ENCODE measurements at places on chromosomes 3 and 15.

GRCh38 chr15:29124581-29125381 is 144.8 kb downstream of the NSMCE3 start:
- peak; percentile 42 for DNase-seq

DNA sequence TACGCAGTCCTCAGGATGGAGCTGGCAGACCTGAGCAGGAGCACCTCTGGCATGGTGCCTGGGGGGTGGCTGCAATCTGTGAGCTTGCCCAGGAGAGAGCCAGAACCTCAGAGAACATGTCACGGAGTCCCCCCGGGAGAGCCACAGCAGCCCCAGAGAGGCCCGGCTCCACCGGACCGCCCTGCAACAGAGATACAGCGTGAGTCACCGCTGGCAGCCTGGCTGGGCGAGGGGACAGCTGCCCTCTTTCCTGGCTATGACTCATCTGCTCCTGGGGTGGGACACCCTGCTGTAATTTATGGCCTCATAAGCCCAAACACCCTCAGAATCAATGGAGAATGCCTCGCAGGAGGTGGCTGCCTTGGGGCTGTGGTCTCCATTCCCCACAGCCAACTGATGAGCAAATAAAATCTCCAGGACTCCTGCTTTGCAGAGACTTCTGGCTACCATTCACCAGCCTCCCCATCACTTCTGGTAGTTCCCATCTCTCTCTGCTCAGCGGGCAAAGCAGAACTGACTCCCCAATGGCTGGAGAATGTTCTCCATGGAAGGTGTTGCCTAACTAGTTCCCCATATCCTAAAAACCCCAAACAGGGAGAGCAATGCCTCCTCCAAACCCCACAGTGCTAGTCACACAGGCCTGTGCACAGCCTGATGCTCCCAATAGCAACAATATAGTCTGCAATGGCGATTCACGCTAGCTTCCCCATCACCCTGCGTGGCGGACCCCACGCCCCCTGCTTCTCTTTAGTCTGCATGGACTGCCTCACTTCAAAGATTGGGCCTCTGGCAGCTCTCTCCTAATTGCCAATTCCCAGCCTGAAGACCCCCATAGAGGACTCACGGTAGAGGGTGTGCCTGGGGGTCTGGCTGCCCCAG is 21.6 kb downstream of the ACSBG1 start:
- peak; percentile 89 for DNase-seq

DNA sequence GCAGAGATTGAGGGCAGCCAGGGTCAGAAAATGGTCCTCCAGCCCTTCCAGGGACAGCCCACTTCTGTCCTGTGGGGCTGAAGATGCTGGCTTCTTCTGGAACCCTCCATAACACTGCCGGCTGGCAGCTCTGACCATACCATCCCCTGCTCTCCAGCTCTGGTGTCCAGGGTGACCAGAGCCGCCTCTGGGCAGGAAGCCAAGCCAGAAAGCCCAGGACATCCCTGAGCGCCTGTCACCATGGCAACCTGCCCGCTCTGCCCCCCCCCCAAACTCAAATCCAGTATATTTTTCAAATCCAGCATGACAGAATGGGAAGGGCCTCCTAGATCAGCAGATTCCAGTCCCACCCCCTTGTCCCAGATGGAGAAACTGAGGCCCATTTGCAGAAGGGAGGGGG is 420 bp upstream of the TMIE start:
- DNase-seq, result peak; percentile 56

GRCh38 chr3:48601622-48601994 is 6.5 kb upstream of the COL7A1 start:
- no peak for DNase-seq

DNA sequence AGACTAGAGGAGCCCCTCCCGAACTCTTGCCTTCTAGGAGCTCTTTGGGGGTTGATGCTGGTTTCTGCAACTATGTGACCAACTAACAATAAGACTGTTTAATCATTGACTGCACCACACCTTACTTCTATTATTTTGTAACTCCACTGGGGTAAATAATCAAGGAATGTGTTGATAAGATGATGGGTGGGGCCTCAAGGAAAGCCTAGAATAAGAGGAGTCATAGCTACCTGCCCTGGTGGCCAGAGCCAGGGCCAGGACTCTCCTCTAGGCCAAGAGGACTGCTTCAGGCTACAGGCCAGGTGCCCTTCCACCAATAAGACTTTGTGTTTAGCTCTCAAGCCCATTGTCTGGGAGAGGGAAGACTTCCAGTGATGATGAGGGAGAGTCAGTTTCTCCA is 41.2 kb upstream of the PIAS1 start:
- no peak for DNase-seq

DNA sequence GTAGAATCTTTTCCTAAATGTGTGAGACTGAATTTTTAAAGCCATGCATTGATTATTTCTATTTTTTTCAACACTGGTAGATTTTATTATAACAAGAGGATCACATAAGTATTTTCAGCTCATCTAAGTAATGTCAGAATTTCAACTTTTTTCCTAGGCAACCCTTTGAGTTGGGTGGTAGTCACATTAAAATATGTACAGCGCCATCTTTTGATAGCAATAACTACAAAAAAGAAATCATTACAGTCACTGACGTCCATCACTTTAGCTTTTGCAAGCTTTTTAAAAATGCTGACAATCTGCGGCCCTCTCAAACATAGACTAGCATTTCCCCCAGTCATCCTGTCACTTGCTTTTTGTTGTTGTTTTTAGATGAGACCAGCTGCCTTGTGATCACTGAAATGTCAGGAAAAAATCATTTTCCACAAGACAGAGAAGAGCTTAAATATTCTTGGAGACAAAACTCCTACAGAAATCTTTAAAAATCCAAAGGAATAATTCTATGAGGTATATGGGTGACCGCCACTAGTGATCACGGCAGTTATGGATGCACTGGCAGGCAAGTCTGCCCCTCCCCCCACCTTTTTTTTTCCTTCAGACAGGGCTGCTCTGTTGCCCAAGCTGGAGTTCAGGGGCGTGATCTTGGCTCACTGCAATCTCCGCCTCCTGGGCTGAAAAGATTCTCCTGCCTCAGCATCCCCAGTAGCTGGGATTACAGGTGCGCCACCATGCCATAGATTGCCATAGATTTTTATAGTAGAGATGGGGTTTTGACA is 384.0 kb upstream of the KCNMB2 start:
- no peak for DNase-seq

GRCh38 chr15:88904624-88905327 is 8.4 kb downstream of the MFGE8 start:
- DNase-seq, result peak; percentile 84

DNA sequence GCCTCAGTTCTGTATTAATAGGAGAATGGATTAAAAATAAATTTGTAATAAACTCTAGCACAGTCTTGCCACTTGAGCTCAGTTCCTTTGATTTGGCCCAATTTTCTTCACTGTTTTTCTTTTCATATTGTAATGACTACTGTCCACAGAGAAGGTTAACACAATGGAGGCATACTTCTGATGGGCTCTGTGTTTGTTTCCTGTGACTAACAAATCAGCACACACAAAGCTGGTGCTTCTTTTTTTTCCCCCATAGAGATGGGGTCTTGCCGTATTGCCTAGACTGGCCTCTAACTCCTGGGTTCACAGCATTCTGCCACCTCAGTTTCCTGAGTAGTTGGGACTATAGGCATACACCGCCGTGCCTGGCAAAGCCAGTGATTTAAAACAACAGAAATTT is 182.2 kb downstream of the GHSR start:
- DNase-seq, result no peak

GRCh38 chr15:89783111-89783860 is 7.2 kb downstream of the MESP2 start:
- DNase-seq, result peak; percentile 54

DNA sequence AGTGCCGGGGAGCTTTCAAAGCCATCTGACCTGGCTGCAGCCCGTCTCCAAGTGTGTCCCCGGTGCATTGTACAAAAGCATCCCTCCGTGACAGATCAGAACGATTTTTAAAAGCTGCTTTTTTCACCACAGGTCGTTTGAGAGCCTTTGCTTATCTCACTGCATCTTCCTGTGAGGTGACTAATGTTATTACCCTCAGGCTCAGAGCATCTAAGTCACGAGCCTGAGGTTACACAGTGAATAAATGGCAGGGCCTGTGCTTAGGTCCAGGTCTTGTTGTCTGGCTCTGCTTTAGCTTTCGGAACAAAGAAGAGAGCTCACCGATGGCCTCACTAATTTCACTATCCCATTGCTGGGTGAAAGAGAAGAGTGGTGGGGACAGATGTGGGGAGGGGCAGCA is 83.3 kb downstream of the SEC22A start:
- peak; percentile 37 for DNase-seq

DNA sequence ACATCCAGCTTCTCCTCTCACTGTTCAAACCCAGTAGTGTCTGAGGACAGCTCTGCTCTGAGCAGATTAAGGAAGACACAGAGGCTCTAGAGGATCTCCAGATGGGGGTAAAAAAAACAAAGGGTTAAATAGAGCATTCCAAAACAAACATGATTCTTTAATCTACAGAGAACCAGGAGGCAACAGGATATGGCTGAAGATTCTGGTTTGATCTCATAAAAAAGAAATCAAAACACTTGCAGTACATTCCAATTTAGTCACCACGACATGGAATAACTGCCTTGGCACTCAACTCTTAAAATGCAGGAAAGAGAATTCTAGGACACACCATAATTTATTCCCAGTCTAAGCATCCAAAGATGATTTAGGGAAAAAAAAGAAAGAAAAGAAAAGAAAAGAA is 32.0 kb downstream of the TM4SF4 start:
- peak; percentile 90 for DNase-seq

DNA sequence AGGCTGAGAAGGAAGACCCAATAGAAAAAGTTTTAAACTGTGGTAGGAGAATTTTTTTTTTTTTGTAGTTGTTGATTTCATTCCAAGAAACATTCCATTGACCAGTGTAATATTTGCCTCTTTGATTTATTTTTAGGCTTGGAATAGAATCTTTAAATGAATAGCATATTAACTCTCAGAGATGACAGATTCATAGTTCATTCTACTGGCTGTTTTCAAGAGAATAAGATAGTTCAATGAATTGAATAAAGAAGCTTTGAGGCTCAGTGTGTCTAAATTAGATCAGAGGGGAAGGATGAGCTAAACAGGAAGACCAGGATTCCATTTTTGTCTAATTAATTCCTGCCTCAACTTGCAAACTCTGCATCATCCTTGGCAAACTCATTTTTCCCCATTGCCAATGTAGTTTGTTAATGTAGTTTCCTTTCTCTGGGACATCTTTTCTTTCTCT is 98.4 kb downstream of the NAALADL2 start:
- peak; percentile 86 for DNase-seq

- no peak for DNase-seq
These were observed 11.5 kb downstream of the TM6SF1 start for GRCh38 chr15:83118968-83119367.

- DNase-seq, result no peak
These were observed 296.2 kb downstream of the KBTBD8 start for GRCh38 chr3:67294341-67294740.

DNA sequence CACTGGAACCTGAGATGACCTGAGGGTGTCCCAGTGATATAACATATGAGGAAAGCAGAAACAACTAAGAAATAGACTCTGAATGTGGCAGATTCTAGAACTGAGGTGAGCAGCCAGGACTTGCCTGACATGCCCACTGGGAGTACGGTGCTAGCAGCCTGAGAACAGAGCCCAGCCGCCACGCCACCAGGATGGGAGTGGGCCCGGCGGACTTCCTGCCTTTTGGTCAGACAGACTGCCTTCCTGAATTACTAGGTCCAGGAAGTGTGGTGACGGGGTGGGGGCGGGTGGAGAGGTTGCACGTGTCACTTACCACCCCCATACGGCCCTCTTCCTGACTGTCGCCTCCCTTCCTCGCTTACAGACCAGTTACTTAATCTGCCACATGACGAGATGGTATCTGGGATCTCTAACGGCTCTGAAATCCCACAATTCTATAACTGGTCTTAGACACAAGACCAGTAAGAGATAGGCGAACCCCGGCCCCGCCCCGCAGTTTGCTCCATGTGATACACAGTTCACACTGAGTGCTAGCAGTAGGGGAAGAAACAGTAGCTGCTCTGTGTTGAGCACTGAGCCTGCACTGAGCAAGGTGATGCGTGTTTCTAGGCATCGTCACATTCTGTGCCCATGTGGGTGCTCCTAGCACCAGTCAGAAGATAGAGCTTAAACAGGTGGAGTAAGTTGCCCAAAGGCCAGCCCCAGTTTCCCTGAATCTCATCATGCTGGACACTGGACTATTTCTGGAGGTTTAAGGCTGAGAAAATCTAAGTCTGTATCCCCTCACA is 95.7 kb downstream of the CPN2 start:
- DNase-seq, result no peak

- peak; percentile 27 for DNase-seq
These were observed 5.1 kb upstream of the KLHL6 start for GRCh38 chr3:183560607-183561006.

GRCh38 chr3:57142411-57142723 is 22.8 kb downstream of the IL17RD start:
- no peak for DNase-seq

All from EH (cell line).